ENCODE measurements at places on chromosomes 3 and 15.

DNA sequence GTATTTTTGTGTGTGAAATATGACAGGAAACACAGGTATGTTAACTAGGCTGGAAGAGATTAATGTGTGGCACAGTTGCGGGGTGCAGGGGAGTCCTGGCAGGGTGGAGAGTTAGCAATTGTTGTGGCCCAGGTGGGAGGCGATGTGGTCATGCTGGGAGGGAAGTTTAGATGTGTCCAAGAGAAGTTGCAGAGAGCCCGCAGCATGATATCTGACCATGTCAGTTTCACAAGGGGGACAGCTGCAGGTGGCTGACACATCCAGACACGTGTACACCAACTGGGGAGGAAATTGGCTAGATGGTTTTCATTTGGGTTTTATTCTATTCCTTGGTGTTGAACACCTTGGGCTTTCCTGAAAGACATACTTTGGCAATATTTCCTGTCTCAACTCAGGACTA lies 172.8 kb upstream of the RGMA start:
- DNase-seq = no peak

- no peak for DNase-seq
These were observed 6.9 kb upstream of the CLPX start for GRCh38 chr15:65192016-65192415.

- DNase-seq = no peak
These were observed 177.8 kb downstream of the ATG7 start for GRCh38 chr3:11450015-11450414.

DNA sequence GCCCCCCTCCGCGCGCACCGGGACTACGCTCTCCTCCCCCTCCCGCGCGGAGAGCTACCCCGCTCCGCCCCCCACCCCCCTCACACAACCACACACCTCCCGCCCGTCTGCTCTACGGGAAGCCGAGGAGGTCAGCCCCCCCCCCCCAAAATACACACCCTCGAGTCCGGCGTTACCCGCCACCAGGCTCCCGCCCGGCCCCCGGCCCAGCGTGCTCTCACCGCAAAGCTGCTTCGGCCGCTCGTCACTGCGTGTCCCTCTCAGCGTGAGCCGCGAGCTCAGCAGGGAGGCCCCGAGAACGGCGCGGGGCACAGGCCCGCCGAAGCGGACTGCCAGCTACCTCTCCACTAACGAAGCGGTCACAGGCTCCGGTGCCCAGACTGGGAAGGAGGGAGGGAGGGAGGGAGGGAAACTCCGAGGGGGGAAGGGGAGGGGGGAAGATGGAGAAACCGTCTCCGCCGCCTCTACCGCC lies 252 bp downstream of the SIN3A start:
- DNase-seq = no peak

DNA sequence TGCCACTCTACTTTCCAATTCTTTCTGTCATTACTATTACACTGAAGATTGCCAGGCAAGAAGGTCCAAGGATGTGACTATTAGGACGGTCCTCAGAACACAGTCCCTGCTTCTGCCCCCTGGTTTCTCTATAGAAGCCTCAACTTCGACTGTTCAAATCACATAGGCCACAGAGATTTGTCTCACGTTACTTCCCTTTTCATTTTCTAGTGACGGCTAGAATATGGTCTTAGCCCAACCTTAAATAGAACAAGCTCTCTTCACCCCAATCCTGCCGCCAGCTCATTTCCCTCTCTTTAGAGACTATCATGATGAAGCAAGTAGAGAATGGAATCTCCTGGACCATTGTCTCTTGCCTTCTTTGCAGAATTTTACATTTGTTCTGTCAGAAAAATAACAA lies 84.9 kb downstream of the TIGIT start:
- DNase-seq = no peak

DNA sequence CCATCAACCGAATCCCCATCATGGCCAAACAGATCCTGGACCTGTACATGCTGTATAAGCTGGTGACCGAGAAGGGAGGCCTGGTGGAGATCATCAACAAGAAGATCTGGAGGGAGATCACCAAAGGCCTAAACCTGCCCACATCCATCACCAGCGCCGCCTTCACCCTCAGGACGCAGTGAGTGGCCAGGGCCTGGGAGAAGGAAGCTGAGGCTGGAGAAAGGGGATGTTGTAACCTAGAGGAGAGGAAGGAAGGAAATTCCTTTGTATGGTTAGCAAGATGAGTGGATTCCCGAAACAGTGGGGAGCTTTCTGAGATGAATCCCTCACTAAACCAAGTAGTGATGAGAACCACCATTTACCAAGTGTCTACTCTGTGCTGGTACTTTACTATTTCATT lies 25.8 kb upstream of the CLK3 start:
- no peak for DNase-seq

DNA sequence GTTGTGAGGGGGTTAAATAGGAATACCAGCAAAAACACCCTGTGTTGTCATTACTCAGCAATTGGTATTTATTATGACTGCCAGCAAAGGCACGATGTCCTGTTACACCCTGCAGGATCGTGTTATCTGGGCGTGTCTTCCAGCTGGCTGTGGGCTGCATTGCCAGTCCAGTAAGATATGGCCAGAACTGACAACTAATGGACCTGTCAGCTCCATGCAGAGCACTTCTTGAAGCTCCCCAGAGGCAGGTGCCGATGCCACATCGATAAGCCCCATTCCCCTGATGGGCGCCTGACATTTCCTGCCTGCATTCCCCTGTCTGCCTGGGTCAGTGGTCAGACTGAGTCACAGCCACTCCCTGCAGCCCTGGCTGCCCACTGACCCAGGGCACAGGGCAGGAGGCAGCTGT lies 79.7 kb upstream of the RASGRF1 start:
- DNase-seq = no peak

- no peak for DNase-seq
These were observed 320 bp upstream of the ACAN start for GRCh38 chr15:88802991-88803240.

DNA sequence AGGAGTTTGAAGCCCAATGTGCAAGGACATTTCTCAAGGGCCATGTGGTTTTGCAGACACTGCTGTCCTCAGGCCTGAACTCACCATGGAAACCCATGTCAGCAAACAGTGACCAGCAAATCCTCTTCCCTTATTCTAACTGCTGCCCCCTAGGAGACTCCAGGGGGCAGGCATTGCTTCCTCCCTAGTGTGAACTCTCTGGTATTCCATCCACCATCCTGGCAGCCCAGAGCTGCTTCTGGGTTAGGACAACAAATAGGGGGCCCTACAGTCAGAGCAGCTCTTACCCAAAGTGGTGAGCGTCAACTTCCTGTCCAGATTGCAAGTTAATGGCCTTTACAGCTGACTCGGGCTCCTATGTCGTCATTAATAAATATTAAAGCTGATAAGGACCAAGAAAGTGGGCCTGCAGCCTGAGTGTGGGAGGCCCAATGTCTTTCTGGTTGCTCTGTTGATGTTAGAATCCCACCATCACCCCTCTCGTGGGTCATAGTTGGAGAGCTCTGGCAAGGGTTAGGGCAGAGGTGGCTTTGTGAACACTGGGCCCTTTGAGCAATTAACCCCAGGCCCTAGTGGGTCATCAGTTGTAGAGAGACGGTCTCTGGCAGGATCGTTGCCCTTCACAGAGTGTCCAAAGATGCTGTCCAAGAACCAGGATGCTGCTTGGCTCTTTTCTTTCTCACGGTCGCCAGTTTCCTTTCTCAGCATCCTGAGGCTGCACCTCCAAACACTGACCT lies 41.5 kb downstream of the TGM4 start:
- DNase-seq = no peak

DNA sequence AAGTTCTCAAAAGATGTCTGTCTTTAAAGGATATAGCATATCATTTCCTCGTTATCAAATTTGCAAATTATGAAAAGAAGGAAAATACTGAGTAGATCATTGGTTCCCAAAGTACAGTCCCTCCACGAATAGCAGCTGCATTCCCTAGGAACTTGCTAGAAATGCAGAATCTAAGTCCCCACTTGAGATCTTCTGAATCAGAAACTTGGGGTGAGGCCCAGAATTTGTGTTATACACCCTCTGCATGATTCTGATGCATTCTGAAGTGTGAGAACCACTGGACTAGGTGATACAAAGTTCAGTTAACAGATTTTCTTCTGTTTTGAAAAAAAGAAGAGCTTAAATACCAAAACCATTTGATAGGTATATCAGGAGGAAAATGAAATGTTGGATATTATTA lies 77.1 kb downstream of the SLC25A26 start:
- no peak for DNase-seq

DNA sequence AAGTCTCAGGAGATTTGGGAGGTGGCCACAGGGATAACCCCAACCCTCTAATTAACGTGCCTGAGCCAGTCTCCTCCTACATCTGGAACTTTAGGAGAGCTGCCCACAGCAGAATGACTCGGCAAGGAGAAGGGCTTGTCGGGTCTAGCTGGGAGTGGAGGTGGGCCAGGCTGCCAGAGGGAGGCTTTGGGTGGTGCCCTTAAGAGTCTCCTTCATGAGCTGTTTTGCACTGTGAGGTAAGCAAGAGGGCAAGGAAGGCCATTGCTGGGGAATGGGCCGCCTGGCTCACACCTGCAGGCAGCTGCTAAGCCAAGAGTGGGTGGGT lies 3.6 kb upstream of the TNK2 start:
- no peak for DNase-seq

- DNase-seq = no peak
These were observed 5.0 kb downstream of the AEN start for GRCh38 chr15:88625943-88626741.

- no peak for DNase-seq
These were observed 179.5 kb downstream of the ANXA2 start for GRCh38 chr15:60218256-60218655.

DNA sequence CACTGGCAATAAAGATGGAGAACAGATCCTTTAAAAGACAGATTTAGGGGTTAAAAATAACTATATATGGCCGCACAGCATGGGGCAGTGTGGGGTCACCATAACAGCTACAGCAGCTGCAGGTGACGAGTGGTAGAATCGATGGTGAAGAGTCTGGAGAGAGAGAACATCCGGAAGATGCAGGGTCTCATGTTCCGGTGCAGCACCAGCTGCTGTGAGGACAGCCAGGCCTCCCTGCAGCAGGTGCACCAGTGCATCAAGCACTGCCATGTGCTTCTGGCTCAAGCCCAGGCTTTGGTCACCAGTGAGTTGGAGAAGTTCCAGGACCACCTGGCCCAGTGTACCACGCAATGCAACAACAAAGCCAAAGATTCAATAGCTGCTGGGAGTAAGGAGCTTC lies 93.7 kb upstream of the IMPG2 start:
- peak; percentile 35 for DNase-seq

DNA sequence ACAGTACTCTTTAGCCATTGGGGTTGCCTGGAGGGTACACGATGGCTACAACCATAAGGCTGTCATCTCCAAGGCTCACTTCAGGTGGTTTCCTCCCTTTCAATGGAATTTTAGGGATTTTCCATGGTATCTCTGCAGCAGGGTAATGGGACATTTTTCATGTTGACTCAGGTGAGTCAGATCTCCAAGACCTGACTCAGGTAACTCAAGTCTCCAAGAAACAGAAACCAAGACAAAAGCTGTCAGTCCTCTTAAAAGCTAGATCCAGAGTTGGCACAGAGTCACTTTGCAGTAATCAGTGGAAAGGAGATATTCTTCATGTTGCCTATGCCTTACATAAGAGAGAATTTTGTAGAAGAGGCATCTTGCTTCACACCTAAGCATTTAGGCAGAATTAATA lies 375.8 kb upstream of the ARPP21 start:
- DNase-seq = no peak

GRCh38 chr15:74872702-74873035 lies 496 bp downstream of the SCAMP2 start:
- DNase-seq = no peak

DNA sequence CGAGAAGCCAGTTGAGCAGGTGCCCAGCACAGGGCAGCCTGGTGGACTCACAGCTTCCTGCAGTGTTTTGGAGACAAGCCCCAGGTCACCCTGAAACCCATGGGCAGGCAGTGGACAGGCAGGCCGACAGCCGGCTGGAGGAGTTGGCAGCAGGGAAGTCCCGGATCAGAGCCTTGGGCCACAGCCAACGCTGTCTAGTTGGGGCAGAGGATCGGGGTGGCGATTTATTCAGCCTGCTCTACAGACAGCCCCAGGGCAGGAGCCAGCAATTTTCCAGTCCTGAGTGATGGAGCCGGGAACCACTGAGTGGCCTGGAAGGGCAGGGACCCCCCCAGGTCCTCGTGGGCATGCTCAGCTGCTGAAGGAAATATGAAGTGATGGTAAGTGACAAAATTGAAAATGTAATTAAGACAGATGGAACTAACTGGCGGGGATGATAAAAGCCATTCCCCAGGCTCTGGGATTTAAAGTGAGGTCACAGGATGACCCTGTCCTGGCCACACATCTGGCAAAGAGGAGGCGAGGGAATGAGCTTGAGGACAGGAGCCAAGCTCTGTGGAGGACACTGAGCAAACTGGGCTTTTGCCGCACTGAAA lies 34.4 kb upstream of the TBC1D21 start:
- DNase-seq = no peak

DNA sequence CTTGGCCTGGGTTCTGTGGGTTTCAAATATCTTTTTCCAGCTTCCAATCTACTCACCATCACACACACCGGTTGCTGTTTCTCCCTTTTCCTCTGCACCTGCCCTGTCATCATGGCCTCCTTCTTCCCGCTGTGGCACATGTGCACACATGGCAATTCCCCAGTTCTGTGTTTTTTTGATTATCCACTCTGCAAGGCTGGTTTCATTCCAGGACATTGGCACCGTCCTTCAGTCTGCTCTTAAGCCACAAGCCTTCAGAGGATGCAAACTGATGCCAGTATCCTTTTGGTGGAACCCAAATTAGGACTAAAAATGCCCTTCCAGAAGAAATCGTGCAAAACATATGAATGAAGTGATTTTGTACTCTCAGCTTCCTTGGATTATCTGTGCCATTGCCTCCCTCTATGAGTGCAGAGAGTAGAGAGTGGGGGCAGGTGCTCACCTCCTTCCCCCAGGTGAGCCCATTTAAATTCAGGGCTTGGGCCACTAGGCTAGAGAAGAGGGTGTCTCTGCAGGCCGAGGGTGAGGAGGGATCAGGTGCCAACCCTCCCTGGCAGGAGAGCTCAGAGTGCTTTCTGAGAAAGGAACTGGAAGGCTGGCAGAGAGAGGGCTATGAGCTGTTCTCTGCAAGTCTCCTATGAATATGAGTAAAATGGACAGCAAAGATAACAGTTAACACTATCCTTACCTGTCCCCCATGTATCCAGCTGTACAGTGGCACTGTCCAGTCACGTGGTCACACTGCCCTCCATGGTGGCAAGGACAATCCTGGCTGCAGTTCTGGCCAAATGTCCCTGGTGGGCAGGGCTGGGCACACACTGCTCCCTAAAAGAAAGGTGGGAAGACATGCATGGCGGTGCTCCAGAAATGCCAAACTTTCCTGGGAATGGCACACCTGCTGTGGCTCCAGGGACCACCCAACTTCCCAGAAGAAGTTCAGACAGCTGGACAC lies 100.8 kb downstream of the RAB11A start:
- DNase-seq = no peak

- DNase-seq = no peak
These were observed 224.0 kb upstream of the ARHGEF26 start for GRCh38 chr3:153897025-153897723.

- no peak for DNase-seq
These were observed 596.1 kb downstream of the ZNF385D start for GRCh38 chr3:21154911-21155310.

- DNase-seq = no peak
These were observed 78.3 kb upstream of the TBC1D5 start for GRCh38 chr3:17820704-17821103.

Data from NCI-H2171 treated with DMSO at 0.1 percent for 48 hours (cell line).